ENCODE measurements at places on chromosomes 6 and 20.

DNA sequence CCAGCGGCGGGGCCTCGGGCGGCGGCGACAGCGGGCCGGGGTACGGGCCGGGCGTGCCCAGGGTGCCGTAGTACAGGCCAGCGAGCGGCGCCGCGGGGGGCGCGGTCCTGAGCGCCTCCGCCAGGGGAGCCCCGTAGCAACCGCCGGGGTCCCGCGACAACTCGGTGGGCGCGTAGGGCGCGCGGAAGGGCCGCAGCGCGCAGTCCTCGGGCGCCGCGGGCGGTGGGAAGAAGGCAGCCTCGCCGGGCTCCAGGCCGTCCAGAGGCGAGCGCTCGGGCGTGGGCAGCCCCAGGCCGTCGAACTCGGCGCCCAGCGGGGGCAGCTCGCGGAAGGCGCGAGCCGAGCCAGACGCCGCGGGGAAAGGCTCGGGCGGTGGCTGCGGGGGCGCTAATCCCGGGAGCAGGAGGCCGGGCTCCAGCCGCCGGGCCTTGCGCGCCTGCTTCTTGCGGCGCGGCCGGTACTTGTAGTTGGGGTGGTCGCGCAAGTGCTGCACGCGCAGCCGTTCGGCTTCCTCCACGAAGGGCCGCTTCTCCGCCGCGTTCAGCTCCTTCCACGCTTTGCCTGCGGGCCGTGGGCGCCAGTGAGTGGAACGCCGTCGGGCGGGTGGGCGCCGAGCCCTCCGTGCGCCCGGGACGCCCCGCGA, 916 bp downstream of the SOX18 start:
- no peak for DNase-seq

DNA sequence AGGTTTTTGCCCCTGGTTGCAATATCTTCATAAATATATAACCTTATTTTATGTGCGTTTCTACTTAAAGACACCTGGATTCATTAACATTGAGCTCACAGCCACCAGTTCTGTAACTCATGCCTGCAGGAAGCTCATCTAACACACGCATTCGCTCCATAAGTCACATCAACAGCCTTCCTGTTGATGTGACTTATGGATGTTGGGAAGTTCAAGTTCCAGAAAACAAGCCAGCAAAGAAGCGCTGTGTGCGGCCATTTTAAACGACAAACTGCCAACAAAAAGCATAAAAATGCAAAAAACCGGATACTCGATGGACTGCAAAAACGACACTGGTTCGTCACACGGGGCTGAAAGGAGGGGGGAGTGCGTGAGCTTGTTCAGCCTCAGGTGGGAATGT, 77.9 kb upstream of the NFATC2 start:
- no peak for DNase-seq

- no peak for DNase-seq
Observed at GRCh38 chr6:43478008-43478372, 620 bp downstream of the TJAP1 start.

GRCh38 chr6:133754298-133754697, 134.6 kb upstream of the TCF21 start:
- no peak for DNase-seq

DNA sequence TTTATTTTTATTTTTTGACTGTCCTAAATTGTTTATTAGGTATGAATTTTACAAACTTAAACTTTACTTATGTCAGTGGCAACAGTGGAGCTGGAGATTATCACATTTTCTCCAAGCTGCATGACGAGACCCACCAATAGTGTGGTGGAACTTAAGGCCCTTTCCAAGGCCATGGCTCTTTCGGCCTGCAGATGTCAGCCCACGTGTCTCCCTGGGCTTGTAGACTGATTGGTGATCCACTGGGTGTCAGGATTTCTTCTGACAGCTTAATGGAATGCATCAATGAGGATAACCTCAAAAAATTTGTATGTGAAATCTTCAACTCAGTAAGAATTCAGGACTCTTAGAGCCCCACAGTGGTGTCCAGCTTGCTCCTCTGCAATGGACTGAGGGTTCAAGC, 32.3 kb upstream of the OVOL2 start:
- no peak for DNase-seq

DNA sequence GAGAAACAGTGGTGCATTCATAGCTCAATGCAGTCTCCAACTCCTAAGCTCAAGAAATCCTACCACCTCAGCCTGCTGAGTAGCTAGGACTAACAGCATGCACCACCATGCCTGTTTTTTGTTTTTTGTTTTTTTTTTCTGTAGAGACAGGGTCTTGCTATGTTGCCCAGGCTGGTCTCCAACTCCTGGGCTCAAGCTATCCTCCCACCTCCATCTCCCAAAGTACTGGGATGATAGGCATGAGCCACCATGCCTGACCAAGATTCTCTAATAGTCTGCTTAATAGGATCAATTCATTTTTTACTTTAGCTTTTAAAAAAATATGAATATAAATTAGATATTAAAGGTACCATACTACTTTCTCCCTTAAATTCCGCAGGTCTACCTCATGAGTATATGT, 152.3 kb upstream of the BEND3 start:
- no peak for DNase-seq

DNA sequence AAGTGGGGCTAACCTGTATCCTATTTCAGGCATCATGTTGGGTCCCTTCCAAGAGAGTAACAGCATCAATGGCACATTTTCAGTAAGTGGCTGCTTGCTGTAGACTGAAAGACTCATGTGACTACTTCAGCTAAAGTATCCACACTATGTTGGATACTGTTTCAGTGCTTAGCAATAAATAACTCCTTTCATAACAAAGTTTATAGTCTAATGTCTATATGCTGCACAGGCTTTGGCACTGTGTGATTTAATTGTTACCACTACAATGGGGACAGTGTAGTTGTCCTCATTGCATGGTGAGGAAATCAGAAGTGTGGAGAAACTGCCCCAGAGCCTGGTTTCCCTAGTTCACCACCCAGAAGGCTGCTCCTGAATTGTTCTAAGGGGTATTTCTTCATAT, 318.0 kb upstream of the PTCHD4 start:
- no peak for DNase-seq

- no peak for DNase-seq
Observed at GRCh38 chr6:170433163-170434116, 119.7 kb downstream of the PSMB1 start.

GRCh38 chr6:45921691-45922281, 93.9 kb downstream of the CLIC5 start:
- no peak for DNase-seq

DNA sequence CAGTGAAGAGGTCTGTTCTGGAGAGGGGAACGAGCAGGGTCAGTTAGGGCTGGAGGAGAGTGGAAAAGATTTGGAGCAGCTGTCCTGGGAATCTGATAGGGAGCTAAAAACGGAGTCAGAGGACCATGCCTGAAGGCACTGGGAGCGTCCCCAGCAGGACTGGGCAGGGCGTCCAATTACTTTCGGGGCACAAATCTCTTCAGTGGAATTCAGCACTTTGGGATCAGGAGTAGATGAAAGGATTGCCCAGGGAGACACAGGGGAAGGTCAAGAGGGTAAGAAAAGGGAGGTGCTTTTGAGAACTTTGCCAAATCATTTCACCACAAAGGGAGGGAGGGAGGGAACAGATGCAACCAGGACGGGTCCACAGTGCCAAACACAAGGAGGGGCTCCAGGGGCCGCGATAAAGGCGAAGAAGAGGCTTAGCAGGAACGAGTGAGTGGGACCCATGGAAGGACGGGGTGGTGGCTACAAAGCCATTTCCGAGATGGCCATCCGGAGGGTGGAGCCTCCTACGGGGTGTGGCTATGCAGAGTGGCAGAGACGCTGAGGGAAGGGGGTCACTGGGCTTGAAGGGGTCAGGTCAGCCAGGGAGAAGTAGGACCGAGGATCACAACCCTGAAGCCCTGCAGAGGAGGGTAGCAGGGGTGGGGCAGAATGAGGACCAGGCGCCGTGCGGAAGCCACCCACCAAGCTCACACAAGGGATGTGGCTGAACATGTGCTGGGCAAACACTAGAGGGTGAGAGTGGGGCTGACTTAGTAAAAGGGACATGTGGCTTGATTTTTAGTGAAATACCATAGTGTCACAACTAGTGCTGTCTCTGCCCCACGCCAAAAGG, 180.0 kb upstream of the RREB1 start:
- peak; percentile 28 for DNase-seq

GRCh38 chr6:168313431-168314011, 6.1 kb downstream of the DACT2 start:
- no peak for DNase-seq

DNA sequence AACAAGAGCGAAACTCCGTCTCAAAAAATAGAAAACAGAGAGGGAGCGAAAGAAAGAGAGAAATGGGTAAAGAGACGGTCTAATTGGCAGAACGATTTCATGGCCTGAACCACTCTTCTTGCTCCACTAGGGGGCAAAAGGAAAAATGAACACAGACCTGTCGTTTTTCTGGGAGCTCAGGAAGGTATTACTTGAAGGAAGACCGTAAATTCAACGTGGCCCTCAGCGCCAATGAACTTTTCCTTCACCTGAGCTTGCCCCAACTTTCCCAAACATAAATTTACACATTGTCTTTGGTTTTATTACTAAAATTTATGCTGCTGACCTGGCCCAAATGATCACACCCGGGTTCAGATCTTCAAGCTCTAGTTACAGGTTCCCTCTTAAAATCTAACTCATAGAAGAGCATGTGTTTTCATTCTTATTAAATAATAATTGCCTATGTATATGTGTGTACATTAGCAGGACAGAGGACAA, 67.3 kb downstream of the ATP9A start:
- DNase-seq: peak; percentile 64

DNA sequence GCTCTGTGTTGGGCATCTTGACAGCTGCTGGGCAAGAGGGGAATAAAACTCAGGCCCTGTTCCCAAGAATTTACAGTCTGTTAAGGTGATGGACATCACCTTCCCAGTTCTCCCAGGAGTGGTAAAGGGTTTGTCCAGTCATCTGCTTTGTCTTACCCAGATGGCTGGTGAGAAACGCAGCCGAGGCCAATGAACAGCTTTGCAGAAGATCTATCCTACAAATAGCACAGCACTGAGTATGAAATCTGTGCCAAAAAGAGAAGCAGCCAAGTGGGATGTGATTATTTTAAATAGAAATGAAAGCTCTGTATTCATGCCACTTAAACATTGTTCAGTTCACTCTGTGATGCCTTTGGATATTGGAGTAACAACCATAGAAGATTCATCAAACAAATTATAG, 132.7 kb upstream of the SLC22A16 start:
- no peak for DNase-seq

GRCh38 chr6:143721642-143722041, 43.9 kb downstream of the PHACTR2 start:
- DNase-seq: no peak

DNA sequence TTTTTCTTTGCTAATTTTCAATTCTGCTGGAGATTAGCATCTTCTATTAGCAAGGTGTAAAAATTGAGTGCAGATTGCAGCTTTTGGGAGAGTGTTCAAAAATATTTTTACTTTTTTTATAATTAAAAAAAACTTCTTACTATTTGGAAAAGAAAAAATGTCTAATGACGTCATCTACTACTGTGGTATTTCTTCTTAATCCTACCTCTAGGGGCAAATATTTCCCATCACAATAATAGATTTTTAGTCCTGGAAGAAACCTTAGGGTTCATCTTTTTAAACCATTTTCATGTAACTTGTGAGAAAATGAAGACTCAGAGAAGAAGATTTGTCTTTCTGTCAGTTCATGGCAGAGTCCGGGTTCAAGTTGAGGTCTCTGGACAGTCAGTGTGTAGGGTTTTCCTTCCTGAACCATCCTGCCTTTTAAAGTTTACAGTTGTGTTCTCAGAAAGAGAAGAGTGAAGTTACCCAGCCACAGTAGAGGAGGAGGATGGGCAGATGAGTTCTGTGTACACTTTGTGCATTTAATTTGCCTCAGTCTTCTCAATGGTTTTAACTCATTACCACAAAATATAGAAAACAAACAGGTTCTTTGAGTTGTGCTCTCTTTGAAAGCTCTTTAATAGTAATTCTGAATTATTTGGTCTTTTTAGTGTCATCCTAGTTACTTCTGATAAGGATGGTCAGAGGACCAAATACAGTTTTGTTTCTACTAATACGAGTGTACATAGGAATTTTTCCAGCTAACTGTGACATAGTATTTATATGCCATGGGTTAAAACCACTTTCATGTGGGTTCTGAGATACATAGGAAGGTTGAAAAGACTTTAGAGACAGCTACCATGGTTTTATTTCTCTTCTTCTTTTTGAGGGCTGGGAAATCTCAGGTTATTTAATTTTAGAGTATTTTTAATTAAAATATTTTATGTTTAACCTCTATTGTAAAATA, 184.7 kb downstream of the CDKAL1 start:
- no peak for DNase-seq

DNA sequence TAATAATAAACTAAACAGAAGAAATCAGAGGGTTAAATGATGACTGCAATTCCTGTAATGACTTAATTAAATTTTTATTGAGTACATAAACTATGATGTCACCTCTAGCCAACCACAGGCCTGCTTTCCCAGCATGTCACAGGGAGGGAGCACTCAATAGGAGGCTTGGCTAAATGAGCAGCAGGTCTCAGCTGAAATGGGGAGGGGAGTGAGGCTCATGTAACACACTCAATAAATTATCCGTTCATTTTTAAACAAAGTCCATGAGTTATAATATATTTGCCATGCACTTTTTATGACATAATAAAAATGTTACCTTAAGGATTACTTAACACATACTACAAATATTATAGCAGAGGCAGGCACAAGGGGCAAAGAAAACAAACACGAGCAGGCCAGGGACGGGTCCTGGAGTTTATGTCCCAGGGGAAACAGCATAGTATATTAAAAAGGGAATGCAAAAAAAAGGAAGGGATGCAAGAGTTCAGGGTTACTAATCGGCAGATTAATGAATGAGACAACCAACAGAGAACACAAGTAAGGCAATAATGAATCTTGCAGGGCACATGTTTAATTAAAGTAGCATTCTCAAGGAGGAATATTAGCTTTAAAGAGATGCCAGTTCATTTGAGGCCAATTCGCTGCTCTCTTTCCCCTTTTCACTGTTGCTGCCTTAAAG, 27.1 kb upstream of the FAM83C start:
- no peak for DNase-seq

- DNase-seq: no peak
Observed at GRCh38 chr6:43524483-43524961, 7.6 kb downstream of the POLR1C start.

GRCh38 chr6:7216941-7217621, 95.9 kb downstream of the SSR1 start:
- no peak for DNase-seq

DNA sequence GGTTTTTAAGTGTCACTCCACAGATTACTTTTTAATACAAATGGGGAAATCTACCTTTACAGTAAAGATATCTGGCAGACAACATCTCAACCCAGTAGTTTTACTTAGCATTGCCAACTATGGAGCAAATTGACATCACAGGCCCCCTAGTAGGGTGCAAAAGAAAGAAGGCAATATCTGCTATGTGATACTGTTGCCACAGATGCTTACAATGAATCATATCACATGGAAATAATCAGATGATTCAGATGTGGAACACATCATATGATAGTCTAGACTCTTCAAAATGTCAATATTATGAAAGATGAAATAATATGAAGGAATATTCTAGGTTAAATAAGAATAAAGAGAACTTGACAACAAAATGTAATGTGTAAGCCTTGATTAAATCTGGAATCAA, 322.5 kb downstream of the BMP2 start:
- no peak for DNase-seq

DNA sequence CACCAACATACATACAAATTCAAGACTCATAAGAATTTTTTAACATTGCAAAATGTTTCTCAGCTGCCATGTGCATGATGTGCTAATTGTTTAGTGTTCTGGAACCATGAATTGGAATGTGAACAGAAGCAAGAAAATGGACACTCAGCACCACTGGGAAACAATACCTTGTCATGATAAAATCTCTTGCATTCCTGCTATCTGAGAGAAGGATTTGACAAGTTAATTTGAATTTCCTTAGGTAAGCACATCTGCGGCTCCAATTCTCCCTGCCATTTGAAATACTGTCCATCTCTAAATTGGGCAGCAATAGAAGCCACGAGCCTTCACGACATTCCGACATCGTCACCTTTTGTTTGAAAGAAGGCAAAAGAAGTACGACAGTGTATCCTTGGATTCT, 1104.6 kb upstream of the MAP3K7 start:
- DNase-seq: no peak

Measured in 8988T (cell line).